ENCODE measurements at places on chromosomes 1 and 21. TPM values are rescaled to one million over a fixed set of nuclear protein-coding genes. Genes with fewer than 3 reads are reported as not detected.

GRCh38 chr1:29134695-29135028 lies 11.0 kb upstream of the TMEM200B start:
- H3K4me1 ChIP-seq = no peaks in the 10 kb centered on the region
- DNase-seq = no peak
- H3K36me3 ChIP-seq = no peaks in the 10 kb centered on the region

UBIAD1 gene
- total RNA-seq = 28.5 TPM

- H3K27me3 ChIP-seq = no peaks in the 10 kb centered on the region
- H3K4me1 ChIP-seq = peaks cover 8% of the 10 kb centered on the region
- H3K36me3 ChIP-seq = peaks cover 3% of the 10 kb centered on the region
- no peak for DNase-seq
Observed at GRCh38 chr1:53344921-53345838, 17.3 kb upstream of the LRP8 start.

SERPINC1 gene
- 0.30 TPM for total RNA-seq

CNR2 gene
- 0.72 TPM for total RNA-seq

DNA sequence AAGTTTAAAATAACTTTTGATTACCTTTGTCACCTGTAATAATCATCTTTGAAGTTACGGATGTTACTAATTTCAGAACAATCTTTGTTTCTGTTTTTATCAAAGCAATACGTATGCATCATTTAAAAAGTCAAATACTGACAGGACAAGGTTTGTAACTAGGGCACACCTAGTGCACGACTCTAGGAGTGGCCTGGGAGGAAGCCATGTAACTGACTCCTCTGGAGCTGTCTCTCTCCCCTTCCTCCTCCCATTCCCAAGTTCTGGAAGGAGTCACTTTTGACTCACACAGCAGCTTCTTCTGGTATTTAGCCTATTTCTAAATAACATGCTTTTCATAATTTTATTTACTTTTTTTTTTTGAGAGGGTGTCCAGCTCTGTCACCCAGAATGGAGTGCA lies 11.8 kb upstream of the RAP1GAP start:
- no peak overlapping the region for H3K4me3 ChIP-seq
- H3K36me3 ChIP-seq = peaks cover 13% of the 10 kb centered on the region
- no peaks in the 10 kb centered on the region for H3K4me1 ChIP-seq
- DNase-seq = no peak

ASCL5 gene
- total RNA-seq = 0.22 TPM

- H3K4me1 ChIP-seq = peaks cover 11% of the 10 kb centered on the region
- peak overlapping the region; percentile 82 for H3K4me3 ChIP-seq
- H3K36me3 ChIP-seq = no peaks in the 10 kb centered on the region
Observed at GRCh38 chr1:41380979-41381691, 19.9 kb downstream of the FOXO6 start.

DNA sequence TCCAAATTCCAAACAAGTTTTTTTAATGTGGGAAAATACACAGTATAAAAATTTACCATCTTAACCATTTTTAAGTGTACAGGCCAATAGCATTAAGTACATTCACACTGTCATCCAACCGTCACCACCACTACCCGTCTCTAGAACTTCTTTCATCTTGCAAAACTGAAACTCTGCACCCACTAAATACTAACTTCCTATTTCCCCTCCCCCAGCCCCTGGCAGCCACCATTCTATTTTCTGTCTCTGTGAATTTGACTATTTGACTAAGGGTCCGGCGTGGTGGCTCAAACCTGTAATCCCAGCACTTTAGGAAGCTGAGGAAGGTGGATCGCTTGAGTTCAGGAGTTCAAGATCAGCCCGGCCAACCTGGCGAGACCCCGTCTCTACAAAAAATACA lies 36.1 kb downstream of the CLSTN1 start:
- peak overlapping the region; percentile 93 for H3K27ac ChIP-seq
- peak; percentile 68 for DNase-seq
- peaks cover 26% of the 10 kb centered on the region for H3K4me1 ChIP-seq

DNA sequence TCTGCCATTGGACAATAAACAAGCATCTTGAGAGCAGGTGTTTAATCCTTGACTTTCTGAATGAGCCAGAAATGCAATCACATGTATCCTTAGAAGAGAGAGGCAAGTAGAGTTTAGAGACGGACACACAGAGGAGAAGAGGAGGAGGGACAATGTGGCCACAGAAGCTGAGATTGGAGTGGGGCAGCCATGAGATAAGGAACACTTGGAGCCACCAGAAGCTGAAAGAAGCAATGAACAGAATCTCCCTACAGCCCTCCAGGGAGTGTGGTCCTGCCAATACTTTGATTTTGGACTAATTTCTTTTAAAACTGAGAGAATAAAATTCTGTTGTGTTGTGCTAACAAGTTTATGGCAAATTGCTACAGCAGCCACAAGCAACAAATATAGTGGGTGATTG lies 141.0 kb downstream of the ATP6V1G3 start:
- H3K27me3 ChIP-seq = no peaks in the 10 kb centered on the region
- no peaks in the 10 kb centered on the region for H3K36me3 ChIP-seq
- H3K27ac ChIP-seq = no peak overlapping the region
- no peak overlapping the region for H3K4me3 ChIP-seq
- H3K4me1 ChIP-seq = no peaks in the 10 kb centered on the region

RGSL1 gene
- total RNA-seq = not detected

FMO4 gene
- 2.3 TPM for total RNA-seq

DNA sequence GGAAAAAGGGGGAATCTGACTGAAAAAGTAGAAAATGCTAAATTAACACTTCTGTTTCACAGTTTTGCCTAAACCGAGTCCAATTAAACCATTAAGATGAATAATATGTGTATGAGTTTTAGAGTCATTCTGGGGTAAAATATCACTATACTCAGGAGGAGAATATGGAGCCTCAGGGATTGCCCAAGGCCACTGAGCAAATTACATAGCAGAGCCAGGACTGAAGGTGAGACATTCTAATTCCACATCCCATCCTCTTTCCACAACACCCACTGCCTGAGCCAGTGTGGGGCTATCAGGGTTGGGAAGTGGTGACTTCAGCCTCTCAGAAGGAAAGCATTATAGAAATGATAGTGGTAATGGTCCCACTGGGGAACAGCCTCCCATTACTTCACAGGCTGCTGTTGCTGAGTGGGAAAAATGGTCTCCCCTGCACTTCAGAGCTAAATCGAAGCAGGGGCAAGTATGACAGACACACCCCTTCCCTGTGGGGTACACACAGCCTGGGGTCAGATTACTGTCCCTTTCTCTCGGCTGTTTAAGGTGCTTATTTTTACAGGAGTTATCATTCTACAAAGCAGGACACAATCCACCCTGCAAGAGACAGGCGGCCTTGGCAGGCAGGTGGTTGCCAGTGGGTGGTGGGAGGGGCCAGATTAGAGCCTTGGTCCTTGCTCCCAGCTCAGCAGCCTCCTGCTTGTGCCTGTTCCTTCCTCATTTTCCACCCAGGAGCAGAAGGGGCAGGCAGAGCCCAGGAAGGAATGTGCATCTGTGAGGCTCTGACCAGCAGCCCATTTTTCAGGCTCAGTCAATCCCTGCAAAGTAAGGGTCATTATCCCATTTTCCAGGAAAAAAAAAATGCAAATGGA lies 9.5 kb upstream of the BCAR3 start:
- H3K27ac ChIP-seq = no peak overlapping the region
- H3K36me3 ChIP-seq = no peaks in the 10 kb centered on the region
- peaks cover 44% of the 10 kb centered on the region for H3K27me3 ChIP-seq
- DNase-seq = no peak
- no peaks in the 10 kb centered on the region for H3K4me1 ChIP-seq
- no peak overlapping the region for H3K4me3 ChIP-seq

DNA sequence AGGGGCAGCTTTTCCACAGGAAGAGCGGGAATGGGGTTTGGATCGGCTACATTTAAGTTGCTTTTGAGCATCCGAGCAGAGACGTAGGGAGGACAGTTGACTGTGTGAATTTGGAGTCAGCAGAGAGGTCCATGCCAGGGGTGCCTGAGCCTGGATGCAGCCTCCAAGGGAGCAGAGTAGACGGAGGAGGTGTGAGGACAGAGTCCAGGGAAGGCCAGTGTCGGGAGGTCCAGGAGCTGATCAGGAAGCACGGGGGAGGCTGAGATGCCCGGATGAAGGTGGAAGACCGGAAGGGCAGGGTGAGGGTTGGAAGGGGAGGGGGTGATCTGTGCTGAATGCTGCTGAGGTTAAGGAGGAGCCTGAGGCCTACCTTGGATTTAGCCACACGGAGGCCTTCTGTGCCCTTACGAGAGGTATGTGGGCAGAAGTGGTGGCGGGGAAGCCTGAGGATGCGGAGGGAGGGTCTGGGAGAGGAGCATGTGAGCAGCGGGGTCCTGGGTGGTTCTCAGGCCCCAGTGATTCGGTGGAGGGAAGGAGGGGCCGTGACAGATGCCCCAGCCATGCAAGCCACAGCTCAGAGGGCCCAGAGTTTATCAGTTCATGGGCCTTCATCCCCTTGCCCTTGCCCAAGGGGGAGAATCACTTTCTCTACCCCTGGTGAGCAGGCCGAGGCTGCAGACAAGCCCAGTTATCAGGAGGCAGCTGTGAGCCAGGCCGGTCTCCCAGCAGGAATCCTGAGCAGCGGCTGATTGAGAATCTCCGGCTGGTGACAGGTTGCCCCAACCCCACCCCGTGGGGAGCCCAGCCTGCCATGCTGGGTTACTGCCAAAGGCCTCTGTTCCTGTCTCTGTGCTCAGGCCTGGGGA lies 54.0 kb upstream of the ACTL8 start:
- no peak for DNase-seq
- no peak overlapping the region for H3K27ac ChIP-seq
- H3K36me3 ChIP-seq = no peaks in the 10 kb centered on the region
- H3K4me3 ChIP-seq = no peak overlapping the region
- peaks cover 4% of the 10 kb centered on the region for H3K4me1 ChIP-seq
- H3K27me3 ChIP-seq = peaks cover 15% of the 10 kb centered on the region

SYPL2 gene
- 0.10 TPM for total RNA-seq

- no peak overlapping the region for H3K4me3 ChIP-seq
- no peaks in the 10 kb centered on the region for H3K27me3 ChIP-seq
- H3K4me1 ChIP-seq = peaks cover 9% of the 10 kb centered on the region
- peaks cover 12% of the 10 kb centered on the region for H3K36me3 ChIP-seq
- no peak for DNase-seq
- H3K27ac ChIP-seq = no peak overlapping the region
Observed at GRCh38 chr1:198873696-198874230, 234.9 kb downstream of the PTPRC start.

- H3K4me3 ChIP-seq = peak overlapping the region; percentile 62
- DNase-seq = no peak
- no peaks in the 10 kb centered on the region for H3K27me3 ChIP-seq
- peak overlapping the region; percentile 80 for H3K27ac ChIP-seq
- H3K36me3 ChIP-seq = peaks cover 1% of the 10 kb centered on the region
Observed at GRCh38 chr1:198179556-198179981, 22.8 kb downstream of the NEK7 start.

IGSF5 gene
- not detected for total RNA-seq

DAB1 gene
- total RNA-seq = 0.72 TPM
